ENCODE measurements at places on chromosomes 13 and 19. TPM values are rescaled to one million over a fixed set of nuclear protein-coding genes. Genes with fewer than 3 reads are reported as not detected.

The C1QTNF9B gene
- total RNA-seq, result 1.6 TPM

The BEST2 gene
- total RNA-seq, result not detected

The LATS2 gene
- total RNA-seq, result 26.3 TPM

The B9D2 gene
- 1.8 TPM for total RNA-seq
